ENCODE measurements at places on chromosomes 3 and 15.

DNA sequence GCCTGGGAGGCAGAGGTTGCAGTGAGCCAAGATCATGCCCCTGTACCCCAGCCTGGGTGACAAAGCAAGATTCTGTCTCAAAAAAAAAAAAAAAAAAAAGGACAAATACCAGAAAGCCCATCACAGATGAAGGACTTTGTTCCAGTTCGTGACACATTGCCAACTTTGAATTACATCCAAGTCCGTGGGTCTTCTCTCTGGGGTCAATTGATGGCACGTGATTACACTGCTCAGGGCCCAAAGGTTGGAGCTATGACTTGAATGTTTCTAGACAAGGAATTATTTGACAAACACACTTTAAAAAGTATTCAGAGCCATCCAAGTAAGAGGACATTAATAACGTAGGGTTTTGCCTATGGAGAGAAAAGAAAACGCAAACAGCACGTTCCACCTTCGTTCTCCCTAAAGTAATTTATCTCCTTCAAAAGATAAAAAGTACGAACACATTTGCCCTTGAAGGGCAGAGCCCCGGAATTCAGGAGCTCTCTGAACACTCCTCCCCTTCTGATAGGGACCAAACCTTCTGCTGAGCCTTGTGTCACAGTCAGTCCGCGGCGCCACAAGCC, 31.3 kb upstream of the ST3GAL6 start:
- DNase-seq = no peak

GRCh38 chr15:70670680-70671079, 92.7 kb downstream of the UACA start:
- no peak for DNase-seq

GRCh38 chr3:69091389-69092029, 6.8 kb downstream of the ARL6IP5 start:
- no peak for DNase-seq

GRCh38 chr3:70979983-70980645, 603.4 kb downstream of the FOXP1 start:
- no peak for DNase-seq

- peak; percentile 50 for DNase-seq
These were observed 630.4 kb upstream of the TBL1XR1 start for GRCh38 chr3:177827511-177828207.

DNA sequence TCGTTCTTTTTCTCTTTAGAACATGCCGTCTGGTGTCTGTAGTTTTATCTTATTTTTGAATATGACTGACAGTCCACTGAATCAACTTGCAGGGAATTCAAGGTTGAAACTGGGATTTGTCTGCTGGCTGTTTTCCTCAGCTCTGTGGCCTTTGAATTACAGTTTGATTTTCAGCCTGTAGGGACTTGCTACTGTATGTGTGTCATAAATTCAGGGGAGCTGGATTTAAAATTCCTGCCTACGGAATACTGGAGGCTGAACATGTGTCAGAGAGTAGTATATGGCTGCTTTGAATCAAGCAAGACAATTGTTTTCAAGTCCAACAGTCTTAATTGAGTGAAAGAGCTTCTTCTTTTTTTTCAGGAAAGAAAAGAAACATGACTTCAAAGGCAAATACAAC, 33.9 kb downstream of the RARB start:
- DNase-seq = no peak

DNA sequence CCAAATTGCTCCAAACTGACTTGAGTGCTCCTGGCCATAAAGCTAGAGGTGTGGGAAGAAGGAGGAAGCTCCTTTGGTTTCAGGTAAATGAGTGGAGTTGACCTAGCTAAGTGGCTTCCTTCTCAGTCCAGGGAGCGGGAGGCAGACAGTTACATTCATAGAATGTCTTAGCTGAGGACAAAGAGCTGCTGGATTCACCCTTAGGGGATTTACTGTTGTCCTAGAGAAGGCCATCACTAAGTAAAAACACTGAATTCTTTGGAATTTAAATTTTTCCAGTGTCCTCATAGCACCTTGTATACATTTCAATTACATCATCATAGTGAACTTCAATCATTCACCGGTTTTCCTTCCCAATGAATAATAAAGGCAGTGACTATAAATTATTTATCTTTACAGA, 27.3 kb upstream of the NANOGP8 start:
- DNase-seq = no peak

- DNase-seq = no peak
These were observed 39.4 kb downstream of the CHST14 start for GRCh38 chr15:40510201-40510600.

DNA sequence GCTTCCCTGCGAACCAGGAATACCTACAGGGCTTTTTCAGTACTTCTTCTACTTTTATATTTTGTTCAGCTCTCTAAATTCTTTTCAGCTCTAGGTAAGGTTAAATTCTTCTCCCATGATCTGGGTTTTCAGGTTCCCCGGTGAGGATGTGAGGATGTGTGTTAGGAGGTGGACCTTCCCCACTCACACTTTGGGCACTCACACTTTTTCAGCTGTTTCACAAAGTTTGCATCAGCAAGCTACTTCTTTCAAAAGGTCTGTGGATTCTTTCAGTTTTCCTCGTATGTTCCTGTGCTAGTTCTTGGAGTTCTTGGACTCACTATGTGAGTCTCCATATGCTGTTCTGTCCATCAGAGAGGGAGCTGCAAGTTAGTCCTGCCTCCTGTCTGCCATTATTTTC, 13.9 kb upstream of the OR5K2 start:
- DNase-seq = no peak

GRCh38 chr3:114519415-114519814, 225.6 kb downstream of the TIGIT start:
- no peak for DNase-seq

DNA sequence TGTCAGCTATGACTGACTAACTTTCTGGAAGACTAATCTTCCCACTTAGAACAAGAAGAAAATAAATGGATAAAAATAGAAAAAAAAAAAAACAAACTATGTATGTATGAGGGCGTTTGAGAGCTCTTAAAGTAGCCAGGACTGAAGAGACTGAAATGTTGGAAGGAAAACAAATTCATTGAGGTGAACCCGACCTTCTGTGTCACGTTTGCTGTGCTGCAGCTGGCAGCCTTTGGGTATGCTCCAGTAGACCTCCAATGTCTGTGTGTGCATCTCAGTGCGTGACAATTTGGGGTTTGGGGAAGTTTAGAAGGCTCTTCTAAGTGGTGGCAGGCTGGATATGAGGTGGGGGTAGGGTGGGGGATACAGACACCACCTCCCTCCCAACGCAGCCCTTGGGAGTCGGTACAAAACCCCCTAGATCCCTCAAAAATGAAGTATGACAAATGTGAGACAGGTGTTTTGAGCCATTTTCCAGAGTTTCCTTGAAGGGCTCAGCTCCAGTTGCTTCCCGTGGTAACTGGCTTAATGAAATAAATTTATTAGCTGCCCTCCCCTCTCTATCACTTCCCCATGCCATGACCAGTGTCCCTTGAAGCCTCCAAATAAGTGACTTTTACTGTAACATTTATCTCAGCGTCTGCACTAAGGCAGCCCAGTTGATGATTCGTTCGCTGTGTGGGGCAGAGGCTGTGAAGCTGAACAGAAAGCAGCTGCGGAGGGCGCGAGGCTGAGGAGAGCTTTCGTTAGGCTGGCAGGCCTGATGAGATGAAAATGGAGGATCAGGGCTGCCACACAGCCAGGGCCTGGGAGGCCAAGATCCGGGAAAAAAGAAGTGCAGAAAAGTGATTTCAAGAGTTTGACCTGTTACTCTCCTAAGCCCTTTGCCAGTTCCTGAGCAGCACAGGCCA, 34.9 kb upstream of the GABRB3 start:
- no peak for DNase-seq

DNA sequence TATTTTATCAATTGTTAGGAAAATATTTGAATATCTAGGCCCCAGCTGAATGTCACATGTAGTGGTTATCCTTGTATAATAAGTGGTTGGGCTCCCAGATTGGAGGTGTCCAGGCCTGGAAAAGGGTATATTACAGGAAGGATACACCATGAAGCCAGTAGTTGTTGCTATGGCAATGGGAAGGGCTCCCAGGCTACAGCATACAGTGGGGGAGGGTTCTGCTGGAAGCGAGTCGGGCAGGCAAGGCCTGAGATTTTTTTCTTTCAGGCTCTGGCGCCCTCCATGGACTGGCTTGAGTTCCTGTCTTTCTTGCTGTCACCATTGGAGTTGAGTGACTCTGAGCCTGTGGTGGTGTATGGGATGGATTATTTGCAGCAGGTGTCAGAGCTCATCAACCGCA, 8.9 kb downstream of the ECE2 start:
- peak; percentile 71 for DNase-seq

GRCh38 chr3:148084931-148085330, 612.8 kb upstream of the AGTR1 start:
- DNase-seq = no peak

GRCh38 chr3:25474052-25474451, 46.0 kb downstream of the RARB start:
- DNase-seq = no peak

- no peak for DNase-seq
These were observed 591.6 kb upstream of the AGTR1 start for GRCh38 chr3:148106062-148106461.

DNA sequence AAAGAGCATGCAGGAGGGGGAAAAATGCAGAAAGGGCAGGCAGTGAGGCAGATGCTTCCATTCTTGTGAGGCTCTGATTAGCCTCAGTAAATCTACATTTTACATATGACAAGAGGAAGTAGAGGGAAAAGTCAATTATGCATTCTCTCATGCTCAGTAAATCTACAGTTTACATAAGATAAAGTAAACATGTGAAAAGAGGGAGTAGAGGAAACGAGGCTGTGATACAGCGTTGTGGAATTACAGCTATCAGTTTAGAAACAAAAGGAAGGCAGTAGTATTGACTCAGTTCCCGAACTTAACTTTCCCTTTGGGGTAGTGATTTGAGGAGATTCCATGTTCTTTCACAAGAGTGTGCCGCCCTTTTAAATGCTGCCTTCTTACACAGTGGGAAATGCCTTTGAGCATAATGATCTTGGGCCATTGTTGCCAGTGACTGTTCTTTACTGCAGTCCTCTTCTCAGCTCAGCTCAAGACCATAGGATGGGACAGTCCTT, 39.3 kb downstream of the OSTN start:
- no peak for DNase-seq

DNA sequence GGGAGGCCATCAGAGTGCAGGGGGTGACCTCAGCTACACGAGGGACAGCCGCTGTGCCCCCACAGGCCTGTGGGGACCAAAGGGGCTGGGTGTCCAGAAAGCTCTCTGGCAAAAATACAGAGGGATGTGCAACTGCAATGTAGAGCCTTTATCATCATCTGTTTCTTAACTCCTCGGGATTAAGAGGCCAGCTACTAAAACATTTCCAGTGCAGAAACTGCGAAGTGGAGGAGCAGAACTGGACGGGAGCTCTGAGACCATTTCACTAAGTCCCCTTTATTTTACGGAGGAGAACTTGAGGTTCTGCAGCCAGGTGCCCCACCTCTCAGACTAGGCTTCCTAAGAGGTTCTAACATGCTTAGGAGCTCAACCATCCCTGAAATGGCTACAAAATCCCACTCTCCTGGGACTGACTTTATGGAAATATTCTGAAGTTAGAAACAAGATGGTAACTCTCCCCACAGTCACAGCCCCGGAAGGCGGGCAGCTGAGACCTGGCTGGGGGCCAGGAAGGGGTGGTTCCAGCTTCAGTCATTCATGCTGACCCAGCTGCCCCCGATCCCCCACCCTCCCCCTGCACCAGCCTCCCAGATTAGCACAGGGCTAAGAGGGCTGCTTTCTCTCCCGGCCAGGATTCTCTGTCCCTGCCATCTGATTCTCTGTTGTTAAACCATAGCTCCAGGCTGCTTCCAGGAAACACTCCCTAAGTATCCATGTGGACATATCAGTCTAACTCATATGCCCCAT, 40.3 kb downstream of the UMPS start:
- no peak for DNase-seq

- DNase-seq = no peak
These were observed 40.4 kb upstream of the C15orf39 start for GRCh38 chr15:75161106-75161916.

GRCh38 chr3:154786724-154787123, 293.4 kb upstream of the MME start:
- DNase-seq = no peak

- no peak for DNase-seq
These were observed 3.2 kb downstream of the RTP3 start for GRCh38 chr3:46500656-46501635.

GRCh38 chr3:9750556-9751411, 1.0 kb downstream of the OGG1 start:
- DNase-seq = no peak

GRCh38 chr15:32750979-32751378, 33.2 kb downstream of the GREM1 start:
- DNase-seq = no peak

GRCh38 chr15:90716317-90716975, 700 bp upstream of the BLM start:
- DNase-seq = no peak

DNA sequence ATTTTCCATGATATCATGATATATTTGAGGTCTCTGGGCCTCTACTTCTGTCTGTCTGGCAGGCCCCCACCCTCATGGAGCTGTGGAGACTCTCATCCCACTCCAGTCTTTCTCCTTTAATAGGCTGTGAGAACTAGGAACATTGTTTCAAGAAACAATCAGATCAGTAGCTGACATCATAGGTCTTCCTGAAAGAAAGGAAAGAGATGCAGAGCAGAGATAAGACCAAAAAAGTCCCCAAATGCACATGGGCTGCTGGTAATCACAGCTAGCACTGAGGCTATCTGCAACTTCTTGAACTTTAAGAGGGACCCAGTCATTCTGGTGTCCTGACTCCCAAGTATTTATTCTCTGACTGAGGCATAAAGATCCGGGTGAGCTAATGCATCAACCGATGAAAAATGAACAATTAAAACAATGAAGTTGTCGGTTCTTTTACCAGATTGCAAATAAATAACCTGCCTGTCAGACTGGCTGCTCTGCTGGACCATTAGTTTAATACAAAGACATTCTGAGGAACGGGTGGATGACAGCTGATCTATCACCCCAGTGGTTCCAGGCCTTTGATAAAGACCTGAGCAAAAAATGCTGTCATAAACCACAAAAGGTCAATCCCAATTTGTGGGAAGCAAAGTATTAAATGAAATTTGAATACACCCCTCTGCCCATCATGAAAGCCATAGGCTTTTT, 780.8 kb upstream of the GOLIM4 start:
- no peak for DNase-seq

DNA sequence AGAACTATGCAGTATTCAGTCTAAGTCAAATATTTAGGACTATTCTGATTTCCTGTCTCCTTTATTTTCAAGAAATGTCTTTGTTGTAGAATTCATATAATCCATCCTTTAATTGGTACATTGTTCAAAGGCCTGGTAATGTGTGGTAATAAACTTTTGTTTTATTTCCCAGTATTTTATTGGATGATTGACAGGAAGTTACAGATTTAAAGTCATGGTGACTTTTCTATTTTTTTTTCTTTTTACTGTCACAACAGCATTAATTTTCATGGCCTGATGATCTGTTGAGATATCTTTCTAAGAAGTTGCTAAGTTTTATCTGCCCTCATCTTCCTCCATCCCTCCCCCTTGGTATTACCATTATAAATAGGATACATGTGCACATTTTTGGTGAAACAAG, 161.7 kb downstream of the PTPRG start:
- no peak for DNase-seq
